Activated T-cell treated with anti-CD3 and anti-CD28 coated beads for 4 hours (primary cell): ENCODE measurements at places on chromosomes 16 and 17.

DNA sequence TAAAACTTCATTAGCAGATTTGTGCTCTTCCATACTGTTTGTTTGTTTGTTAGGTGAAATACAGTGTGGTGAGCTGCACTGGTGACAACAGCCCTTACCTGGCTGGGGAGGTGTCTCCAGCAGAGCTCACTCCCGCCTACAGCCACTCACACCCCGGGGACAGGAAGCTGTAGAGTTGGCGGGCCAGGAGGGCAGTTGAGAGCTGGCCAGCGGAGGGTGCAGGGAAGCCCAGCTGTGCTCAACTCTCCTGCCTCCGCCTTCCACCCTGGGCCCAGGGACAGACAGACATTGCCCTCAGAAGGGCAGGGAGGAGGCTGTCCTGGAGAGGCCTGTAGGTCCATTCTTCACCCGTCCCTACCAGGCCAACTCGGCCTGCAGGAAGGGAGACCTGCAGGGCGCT is 48.6 kb upstream of the PVALEF start:
- no peak for DNase-seq

- peak; percentile 56 for DNase-seq
These were observed 1.9 kb upstream of the YBX2 start for GRCh38 chr17:7296189-7296861.

DNA sequence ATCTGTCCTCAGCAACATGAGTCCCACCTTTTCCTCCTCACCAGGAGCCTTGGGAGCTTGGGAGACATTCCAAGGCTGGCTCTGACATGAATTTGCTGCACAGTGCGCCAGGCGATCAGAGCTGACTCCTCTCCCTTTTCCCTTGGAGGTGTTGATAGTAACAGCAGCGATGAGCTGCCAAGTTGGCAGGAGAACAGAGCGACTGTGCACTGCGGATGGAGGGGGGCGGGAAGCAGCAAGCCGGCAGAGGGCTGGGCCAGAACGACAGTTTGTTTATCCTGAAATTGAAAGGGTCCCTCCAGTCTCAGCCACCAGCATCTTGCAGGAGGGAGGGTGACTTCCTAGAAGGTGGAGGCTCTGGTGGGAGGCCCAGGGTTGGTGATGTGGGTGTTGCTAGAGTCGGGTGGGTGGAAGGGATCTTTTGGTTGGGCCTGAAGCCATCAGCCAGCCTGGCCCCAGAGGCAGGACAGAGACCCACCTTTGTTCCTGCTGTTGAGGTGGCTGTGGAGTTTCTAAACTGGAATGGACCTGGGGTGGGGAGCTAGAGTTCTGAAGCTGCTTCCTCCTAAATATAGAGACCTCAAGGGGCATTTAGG is 22.5 kb upstream of the DYNLL2 start:
- no peak for DNase-seq

DNA sequence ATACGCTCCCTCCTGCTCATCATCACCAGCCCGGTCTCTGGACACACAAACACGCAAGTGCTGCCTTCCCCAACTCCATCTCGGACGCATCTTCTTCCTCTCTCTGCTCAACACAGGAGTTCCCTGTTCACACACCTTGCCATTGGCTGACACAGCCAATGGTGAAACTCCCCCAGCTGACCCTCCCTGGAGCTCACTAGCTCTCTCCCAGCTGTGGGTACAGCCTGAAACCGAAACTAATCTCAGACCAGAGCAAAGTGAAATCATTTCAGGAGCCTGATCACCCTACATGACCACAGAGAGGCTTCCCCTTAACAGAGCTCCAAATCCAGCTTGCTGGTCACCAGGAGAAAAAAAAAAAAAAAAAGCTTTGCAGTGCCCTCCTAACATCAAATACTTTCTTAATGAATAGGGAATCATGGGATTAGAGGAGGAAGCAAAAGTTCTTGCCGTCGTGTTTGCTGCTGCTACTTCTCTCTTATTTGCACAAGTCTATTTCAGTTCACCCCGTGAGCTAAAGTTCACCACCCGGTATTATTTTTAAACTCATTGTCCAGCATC is 8.3 kb downstream of the CUEDC1 start:
- DNase-seq: no peak

DNA sequence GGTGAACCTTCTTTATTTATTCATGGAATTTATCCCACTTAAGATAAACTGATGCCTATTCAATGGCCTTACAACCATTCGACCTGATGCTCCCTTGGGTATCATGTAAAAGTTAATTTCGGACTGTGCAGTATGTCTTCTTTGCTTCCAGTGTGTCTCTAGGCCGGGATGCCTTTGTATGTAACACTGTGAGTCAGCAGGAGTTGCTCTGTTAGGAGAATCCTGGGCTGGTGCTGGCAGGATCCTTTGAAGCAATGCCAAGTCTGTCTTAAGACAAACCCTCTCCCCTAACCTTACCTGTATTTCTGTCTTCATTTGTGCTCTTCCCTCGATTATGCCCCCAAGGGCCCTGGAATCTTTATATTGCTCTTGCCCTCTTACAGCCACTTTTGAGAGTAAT is 37.9 kb upstream of the ABCA8 start:
- no peak for DNase-seq

- no peak for DNase-seq
These were observed 18.6 kb downstream of the GRIN2C start for GRCh38 chr17:74840989-74841666.

GRCh38 chr16:48164907-48165715 is 9.3 kb upstream of the ABCC12 start:
- DNase-seq: peak; percentile 49

DNA sequence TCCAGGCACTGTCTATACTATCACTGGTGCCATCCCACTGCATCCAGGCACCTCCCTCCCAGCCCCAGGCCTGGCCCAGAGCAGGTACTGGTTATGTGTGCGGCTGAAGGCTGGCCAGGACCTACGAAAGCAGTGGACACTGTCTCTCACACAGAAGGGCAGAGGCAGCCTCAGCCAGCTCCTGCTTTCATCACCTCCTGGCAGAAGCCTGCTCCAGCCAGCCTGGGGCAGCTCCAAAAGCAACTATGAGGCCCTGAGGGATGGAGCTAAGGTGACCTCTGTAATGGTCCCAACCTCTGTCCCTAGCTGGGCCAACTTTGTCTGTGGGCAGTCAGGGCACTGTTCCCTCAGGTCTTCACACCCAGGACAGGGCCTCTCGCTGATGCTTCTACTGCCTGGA is 18.8 kb downstream of the HSD11B2 start:
- DNase-seq: no peak

DNA sequence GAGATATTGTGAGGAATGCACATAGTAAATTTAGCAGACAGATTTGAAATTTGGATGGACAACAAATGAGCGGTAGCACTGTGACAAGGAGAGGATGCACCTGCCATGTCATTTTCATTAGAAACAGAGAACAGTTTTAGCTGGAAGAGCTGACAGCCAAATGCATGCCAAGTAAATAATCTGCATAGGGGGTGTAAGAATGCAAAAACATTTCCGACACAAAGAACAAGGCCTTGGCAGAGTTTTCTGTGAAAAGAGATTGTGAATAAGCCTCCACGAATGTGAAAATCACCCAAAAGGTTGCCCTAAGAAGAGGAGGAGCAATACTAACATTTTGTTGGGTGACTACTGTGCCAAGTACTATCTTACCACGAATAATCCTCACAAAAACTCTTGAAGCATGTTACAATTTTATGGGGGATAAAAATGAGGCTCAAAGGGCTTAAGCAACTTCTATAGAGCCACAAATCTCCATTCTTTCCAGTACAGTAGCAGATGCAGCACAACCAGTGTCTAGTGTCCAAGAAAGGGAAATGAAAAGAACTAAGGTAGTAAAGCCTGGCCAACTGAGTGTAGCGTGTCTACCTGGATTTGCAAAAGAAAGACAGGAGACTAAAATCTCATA is 28.3 kb downstream of the TMEM100 start:
- DNase-seq: no peak

DNA sequence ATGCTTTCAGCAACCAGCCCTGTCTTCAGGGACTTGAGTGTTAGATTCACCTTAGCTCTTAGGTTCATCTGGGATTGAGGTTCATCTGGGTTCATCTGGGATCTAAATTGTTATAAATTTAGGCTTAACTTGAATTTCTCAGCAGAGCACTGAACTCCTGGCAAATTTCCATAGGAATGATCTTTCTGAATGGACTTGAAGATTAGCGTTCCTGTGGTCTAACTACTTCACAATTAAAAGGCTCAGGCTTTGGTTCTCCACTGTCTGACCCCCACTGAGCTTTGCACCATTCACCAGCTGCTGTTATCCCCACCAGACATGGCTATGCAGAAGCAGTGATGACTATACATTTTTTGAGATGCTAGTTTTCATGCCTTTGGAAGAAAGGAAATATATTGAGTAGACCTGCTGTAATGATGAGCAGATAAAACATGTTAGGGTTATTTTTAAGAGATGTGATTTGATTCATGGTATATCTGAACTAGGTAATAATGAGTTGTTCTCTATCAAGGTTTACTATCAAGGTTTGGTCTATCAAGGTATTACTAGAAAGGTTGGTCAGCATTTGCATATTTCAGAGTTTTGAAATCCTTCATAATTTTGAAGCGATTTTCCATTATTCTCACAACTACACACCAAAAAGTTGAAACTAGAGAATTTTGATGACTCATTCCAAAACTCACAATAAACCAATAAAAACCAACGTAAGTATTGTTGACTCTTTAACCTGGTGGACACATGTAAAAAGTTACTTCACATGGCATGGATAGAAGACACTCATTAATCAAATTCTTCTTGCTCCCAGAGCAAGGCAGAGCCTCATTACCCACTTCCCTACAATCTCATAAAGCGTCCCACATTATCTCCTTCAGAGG is 71.7 kb downstream of the SNX11 start:
- DNase-seq: no peak

DNA sequence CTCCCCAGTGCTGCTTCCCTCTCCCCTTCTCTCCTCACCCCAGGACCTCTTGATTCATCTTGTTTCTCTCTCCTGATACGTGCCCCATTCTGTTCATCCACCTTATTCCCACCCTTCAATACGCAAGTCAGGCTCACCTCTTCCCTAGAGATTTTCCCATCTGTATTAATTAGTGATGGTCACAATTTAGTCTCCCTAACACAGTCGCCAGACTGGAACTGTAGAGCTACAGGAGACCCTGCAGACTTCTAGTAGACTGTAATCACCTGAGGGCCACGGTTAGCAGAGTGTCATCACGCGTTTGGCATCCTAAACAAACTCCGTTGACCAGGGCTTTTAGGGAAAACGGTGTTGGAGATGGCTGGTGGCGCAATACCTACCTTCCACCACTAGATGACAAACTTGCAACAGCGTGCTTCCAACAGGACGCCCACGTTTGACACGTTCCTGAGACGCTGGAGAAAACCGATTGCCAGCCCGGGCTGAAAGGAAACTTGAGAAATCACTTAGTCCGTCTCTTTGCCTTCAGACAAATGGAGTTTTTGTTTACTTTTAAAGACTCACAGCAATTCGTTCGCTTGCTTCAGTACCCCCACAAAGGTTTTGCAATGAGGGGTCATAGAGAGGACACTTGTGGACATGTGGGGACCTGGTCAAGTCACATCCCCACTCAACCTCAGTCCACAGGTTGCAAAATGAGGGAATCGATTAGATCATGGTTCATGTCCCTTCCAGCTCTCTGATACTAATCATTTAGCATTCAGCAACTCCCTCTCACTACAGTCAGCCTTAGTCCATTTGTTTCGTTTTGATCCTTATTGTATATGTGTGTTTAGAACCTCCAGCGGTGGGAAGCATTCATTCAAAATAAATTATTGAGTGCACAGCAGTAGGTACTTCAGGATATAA is 20.6 kb downstream of the MYL4 start:
- peak; percentile 68 for DNase-seq

DNA sequence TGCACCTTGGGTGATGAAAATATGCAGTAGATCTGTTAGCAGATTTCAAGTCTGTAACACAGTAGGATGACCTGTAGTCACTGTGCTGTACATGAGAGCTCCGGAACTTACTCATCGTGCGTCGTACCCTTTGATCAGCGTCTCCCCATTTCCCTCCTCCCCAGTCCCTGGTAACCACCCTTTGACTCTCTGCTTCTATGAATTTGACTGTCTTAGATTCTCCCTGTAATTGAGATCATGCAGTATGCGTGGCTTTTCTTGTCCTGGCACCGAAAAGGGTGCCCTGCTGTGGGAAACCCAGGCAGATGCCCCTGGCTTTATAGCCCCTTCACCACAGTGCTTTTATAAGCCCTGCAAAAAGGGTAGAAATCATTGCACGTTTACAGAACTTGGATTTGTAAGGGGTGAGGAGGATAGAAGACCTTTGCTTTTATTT is 20.5 kb downstream of the CLEC16A start:
- peak; percentile 49 for DNase-seq

DNA sequence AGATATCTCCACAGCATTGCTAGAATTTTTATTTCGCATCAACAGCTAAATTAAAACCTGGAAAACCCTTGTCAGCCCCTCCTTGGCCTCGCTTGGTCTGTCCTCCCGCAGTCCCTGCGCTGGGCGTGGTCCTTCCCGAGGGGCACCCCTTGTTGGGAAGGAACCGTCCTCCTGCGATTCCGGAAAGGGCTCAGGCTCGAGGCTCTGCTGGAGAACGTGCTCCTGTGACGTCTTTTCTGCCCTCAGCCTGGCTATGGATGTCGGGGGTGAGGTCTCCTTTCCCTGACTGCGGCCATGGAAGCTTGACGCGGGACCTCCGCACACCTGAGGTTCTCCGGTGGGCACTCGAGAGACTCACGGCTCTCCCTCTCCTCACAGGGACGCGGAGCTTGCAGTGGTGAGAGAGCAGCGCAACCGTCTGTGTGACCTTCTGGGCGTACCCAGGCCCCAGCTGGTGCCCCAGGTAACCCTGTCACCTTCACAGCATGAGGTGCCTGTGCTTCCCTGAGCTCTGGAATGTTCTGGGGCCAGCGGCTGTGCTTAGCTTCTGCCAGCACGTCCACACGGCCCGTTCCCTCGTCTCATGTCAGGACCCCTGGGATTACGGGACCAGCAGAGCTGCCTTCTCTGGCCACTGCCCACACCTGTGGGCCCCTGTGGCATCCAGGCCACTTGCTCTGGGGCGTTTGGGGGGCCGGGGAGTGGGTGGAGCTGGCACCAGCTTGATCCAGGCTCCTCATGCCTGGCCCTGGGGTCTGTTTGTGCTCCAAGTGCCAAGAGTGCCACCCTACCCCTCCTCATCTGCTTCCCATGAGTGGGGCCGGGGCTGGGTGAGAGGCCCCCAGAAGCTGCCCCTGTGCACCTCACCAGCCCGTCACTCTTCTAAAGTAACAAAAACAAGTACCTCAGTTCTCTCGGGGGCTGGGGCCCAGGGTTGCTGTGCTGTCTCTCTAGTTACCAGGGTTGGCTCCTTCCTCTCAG is 101.5 kb upstream of the ZNF750 start:
- no peak for DNase-seq

GRCh38 chr17:41863074-41863848 is 2.0 kb downstream of the KLHL11 start:
- no peak for DNase-seq

GRCh38 chr16:51888016-51888415 is 658.9 kb downstream of the TOX3 start:
- no peak for DNase-seq

DNA sequence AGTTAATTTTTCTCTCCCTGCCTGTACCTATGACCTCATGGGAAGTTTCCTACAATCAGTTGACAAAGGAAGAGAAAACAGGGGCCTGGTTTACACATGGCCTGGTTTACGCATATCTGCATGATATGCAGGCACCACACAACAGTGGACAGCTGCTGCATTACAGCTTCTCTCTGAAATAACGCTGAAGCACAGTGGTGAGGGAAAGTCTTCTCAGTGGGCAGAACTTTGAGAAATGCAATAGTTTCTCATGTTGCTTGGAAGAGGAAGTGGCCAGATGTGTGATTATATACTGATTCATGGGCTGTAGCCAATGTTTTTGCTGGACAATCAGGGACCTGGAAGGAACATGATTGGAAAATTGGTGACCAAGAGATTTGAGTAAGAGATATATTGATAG is 324.1 kb upstream of the GOT2 start:
- no peak for DNase-seq

GRCh38 chr17:78381601-78382232 is 3.3 kb downstream of the PGS1 start:
- DNase-seq: peak; percentile 44
